ENCODE measurements at places on chromosomes 2 and 18.

DNA sequence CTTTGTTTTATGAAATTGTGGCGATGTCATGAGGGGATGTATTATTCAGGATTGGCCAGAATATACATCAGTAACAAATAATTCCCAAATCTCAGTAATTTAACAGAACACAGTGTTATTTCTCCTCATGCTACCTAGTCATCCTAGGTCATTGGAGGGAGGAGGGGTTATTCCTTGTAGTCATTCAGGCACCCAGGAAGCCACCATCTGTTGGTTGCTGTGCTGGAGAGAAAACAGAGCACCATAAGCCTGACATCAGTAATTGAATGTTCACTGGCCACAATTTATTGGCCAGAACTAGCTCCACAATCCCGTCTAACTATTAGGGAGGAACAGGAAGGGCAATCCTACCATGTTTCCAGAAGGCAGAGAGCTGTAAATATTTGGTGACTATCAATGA, 303.5 kb upstream of the CELF4 start:
- DNase-seq, result no peak

- no peak for DNase-seq
Observed at GRCh38 chr2:177810906-177811305, 261.7 kb downstream of the PDE11A start.

- DNase-seq, result peak; percentile 28
Observed at GRCh38 chr2:199458806-199459285, 1.1 kb upstream of the SATB2 start.

- peak; percentile 36 for DNase-seq
Observed at GRCh38 chr18:74652392-74652988, 54.8 kb downstream of the ZNF407 start.

GRCh38 chr2:15556311-15556930, 4.7 kb downstream of the NBAS start:
- DNase-seq, result no peak

DNA sequence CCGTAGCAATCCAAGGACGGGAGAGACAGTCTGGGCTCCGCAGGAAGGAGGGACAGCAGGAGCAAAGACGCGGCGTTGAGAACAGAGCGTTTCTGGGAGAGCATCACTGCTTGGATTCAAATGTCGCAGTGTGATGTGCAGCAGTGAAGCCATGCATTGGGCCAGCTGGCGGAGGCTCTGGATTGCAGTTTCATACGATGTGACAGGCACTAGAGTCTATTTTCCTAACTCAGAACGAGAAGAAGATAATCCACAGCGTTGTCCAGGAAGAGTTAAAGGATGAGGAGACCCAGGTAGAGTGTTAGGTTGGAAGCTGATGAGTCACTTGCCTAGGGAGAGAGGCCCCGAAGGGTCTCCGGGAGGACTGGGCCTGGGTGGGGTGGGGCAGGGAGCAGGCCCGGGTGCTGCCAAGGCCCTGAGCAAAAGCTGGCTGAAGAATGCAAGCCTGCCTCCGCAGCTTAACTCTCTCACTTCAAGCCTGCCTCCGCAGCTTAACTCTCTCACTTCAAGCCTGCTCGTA, 17.7 kb upstream of the SEMA4C start:
- DNase-seq, result no peak

DNA sequence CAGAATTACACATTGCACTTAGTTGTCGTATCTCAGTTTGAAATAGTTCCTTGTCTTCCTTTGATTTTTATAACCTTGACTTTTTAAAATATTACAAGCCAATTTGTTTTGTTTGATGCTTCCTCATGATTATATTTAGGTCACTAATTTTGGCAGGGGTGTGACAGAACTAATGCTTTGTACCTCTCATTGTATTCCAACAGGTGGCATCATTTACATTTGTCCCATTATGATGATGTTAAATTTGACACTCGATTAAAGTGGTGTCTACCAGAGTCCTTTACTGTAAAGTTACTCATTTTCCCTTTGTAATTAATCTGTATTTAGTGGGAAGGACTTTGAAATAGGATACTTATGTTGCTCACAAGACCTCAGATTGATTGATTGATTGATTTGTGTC, 21.5 kb upstream of the MFSD2B start:
- DNase-seq, result peak; percentile 18

DNA sequence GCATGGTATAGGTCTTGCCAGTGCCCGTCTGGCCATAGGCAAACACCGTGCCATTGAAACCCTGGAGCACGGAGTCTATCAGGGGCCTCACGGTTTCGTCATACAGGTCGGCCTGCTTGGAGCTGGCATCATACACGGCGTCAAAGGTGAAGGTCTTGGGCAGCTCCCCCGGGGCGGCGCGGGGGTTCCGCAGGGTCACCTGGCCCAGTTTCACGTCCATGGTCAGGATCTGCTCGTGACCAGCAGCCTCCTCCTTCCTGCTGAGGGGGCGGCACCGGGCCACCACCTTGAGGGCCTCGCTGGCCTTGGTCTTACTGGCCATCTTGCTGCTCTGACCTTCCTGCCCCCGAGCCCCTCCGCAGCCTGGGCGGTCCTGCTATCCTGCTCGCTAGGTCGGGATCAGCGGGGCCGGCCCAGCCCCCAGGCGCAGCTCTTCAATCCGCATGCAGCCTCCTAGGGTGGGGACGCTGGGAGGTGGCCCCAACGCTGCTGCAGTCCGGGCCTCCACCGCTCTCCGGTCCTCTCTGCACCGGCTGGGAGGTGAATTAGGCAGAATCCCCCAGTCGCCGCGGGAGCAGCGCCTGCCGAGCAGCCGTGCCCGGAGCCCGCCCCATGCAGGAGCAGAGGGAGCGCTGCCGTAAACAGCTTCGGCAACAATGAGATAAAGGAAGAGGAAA, 563 bp downstream of the KIF3C start:
- DNase-seq, result peak; percentile 11

- no peak for DNase-seq
Observed at GRCh38 chr18:46053368-46054095, 18.5 kb downstream of the PSTPIP2 start.

DNA sequence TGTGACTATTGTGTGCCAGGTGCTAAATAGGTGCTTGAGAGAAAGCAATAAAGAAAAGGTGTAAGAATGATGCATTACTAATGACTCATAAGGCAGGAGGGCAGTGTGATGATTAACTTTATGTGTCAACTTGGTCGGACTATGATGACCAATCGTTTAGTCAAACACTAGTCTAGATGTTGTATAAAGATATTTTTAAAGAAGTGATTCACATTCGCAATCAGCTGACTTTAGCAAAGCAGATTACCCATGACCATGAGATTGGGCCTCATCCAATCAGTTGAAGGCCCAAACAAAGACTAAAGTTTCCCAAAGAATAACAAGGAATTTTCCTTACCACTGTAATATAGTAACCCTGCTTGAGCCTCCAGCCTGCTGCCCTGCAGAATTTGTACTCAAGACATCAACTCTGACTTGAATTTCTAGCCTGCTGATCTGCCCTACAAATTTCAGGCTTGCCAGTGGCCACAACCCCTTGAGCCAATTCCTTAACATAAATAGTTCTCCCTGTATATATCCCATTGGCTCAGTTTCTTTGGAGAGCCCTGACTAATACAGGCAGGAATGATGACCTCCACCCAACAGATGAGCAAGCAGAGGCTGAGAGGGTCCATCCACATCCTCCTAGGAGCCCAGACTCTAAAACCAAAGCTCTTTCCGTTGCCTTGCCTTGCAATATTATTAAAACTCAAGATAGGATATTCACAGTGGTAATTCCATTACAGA, 132.6 kb downstream of the ACTR3 start:
- no peak for DNase-seq

DNA sequence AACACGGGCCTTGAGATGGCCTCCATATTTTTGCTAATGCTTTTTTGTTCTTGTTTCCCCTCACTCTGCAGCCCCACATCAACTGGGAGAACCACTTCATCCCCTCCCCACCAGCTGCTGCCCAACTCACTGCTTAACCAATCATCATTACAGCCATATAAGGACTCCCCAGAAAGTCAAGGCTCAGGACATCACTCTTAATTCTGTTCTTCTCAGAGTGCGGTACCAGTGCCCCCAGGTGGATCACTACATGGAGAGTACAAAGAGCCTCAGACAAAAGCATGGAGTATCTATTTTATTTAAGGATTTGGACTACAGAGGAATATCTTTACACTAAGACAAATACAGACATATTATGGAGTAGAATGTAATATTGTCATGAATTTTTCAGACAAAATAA, 340.6 kb downstream of the PAX3 start:
- no peak for DNase-seq

- DNase-seq, result no peak
Observed at GRCh38 chr18:79420033-79420745, 24.5 kb downstream of the NFATC1 start.

DNA sequence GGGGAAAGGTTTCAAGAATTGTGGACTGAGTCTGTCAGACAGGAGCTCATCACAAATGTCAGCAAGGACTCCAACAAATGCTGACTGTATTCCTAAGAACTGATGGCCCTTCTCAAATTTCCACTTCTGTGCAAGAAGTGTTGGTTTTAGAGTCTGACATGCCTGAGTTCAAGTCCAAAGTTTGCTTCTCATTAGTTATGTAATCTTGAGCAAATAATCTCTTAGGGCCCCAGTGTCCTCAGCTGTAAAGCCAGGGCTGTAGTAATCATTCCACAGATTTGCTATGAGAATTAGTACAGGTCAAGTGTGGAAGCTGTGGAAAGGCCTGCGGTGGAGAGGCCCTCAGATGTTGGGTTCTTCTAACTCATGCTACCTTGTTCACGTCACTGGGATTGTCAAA, 23.9 kb downstream of the MEP1B start:
- no peak for DNase-seq

GRCh38 chr2:84959095-84959565, 11.8 kb upstream of the KCMF1 start:
- DNase-seq, result no peak

DNA sequence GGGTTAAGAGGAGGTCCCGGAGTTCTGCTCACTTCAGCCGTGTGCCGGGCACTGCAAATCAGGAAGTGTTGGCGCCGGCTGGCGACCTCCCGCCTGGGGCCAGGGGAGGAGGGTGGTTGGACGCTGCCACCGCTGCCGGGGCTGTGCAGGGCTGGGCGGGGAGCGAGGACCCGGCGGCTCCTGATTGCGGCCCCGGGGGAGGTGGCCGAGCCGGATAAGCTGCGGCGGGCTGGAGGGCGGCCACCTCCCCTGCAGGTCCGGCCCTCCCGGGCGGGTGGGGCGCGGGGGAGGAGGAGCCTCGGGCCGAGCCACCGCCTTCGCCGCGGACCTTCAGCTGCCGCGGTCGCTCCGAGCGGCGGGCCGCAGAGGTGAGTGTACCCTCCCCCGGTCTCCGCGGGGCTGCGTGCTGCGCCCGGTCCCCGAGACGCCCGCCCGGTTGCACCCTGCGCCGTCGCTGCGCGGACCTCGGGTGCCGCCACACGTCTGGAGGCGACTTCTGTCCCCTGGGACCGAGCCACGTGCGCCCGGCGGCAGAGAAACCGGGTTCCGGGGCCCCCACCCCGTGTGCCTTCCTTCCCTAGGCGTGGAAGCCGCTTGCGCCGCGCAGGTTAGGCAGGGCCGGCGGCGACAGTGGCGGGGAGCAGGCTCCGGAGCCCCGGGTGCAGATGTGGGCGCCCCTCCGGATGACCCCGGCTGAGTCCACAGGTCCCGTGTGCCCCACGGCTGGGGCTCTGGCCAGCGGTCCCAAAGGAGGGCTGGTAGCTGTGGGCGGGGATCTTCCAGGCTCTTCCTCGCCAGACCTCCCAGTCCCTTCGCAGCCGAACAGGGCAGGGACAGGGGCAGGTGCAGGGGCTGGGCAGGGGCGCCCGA, at the start of gene STEAP3:
Gene STEAP3 (plus strand): TSS at position 314 of the 870 bp plus-strand sequence. CDS start 7,179 bp downstream, outside the sequence.
- peak; percentile 10 for DNase-seq

- DNase-seq, result no peak
Observed at GRCh38 chr18:2597639-2598038, 26.3 kb downstream of the NDC80 start.

DNA sequence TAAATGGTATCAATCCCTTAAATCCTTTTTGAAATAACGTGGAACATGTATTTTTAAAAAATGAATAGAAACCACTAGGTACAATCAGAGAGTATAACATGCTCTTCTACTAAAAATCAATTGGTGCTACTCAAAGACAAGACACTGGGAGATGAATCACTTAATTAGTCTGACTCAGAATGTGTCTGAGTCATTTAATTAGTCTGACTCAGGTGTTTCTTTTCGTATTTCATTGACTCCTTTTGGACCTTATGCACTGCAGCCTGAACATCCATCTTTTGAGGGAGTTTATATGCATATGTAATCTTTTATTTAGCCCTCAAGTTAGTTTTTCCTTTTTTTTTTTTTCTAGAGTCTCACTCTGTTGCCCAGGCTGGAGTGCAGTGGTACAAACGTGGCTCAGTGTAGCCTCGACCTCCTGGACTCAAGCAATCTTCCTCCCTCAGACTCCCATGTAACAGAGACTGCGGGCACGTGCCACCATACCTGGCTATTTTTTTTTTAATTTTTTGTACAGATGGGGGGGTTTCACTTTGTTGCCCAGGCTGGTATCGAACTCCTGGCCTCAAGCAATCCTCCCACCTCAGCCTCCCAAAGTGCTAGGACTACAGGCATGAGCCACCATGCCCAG, 26.5 kb downstream of the PPP4R3B start:
- peak; percentile 74 for DNase-seq

DNA sequence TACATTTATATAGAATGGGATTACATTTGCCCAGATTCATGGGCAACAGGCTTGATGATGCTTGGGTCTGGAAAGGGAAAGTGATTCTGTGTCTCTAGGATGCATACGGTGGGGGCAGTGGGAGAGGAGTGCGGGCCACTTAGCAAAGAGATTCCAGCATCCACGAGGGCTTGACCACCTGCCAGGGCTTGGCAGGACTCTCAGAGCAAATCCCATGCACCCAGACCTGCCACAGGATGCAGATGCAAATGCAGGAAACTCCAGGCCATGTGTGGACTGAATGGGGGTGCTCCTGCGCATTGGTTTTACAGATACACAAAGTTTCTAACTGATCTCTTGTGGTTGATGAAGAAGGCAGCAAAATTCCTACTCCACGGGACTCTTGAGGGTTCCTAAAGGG, 334.7 kb downstream of the CYRIA start:
- no peak for DNase-seq

GRCh38 chr18:55524353-55525073, 63.5 kb downstream of the TCF4 start:
- DNase-seq, result no peak

GRCh38 chr2:16031848-16032159, 91.5 kb downstream of the MYCN start:
- DNase-seq, result no peak

DNA sequence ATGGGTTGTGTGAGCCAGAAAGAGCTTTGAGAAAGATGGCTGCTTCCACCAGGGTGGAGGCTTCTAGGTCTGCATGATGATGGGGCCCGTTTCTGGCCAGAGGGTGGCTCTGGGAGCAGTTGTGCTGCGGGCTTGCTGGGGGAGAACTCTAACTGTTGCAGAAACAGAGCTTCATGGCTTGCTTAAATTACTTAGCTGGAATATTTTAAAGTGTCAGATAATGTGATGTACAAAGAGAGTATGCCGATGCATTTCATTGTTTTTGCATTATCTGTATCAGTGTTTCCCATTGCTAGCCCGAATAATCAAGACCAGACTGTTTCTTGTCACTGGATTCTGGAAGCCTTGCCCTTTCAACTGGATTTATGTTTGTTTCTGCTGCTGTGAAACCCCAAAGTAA, 6.3 kb upstream of the DRC1 start:
- no peak for DNase-seq

GRCh38 chr2:217471319-217471718, 531.5 kb downstream of the TNS1 start:
- DNase-seq, result no peak
